Activated CD4-positive, alpha-beta T cell treated with anti-CD3 and anti-CD28 coated beads, Interleukin-2, amount 50 U/mL, for 24 hours (primary cell): ENCODE measurements at places on chromosomes 5 and 9.
A peak's percentile ranks its signal among the peaks of the same experiment; 100 is the strongest.

DNA sequence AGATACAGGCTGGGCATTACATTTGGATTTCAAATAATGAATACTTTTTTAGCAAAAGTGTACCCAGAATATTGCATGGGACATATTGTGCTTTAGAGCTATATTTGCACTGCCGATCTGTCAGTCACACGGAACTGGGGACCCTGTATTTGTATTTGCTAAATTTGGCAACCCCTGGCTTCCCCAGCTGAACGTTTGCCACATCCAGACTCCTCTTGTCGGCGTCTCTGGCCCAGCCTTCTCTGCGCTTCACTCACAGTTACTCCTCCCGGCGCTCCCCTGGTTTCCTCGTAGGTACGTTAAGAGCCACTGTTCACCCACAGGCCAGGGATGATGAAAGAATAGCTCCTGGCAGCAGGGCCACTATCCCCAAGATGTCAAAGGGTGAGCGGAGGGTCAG, 58.7 kb downstream of the NSUN2 start:
- no peak for DNase-seq

- no peak for DNase-seq
Observed at GRCh38 chr9:18720691-18721090, 246.7 kb downstream of the ADAMTSL1 start.

- no peak for DNase-seq
Observed at GRCh38 chr5:96250782-96251181, 182.3 kb downstream of the PCSK1 start.

GRCh38 chr5:125310749-125311148, 564.3 kb upstream of the ZNF608 start:
- no peak for DNase-seq

- DNase-seq: no peak
Observed at GRCh38 chr9:94504358-94504757, 50.5 kb upstream of the PCAT7 start.

- DNase-seq: no peak
Observed at GRCh38 chr9:118527261-118527660, 823.1 kb downstream of the TLR4 start.

- DNase-seq: no peak
Observed at GRCh38 chr9:83327323-83327722, 210.9 kb downstream of the FRMD3 start.

GRCh38 chr9:106228861-106229260, 534.5 kb downstream of the TMEM38B start:
- DNase-seq: no peak

DNA sequence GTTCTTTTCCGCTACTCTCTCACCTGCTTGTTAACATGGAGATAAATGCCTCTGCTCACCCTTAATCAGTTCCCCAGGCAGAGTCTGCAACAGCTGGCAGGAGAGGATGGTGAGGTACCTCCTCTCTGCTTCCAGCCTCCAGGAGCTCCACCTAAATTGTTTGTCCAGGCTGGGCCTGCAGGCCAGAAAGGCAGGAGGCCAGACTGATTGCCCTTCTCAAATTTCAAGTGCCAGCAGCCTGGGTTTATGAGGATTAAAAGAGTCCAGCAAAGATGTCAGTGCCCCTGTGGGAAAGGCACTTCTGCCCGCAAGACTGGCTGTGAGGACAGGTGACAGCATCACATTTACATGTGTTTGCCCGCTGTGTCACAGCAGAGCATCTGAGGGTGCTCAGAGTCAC, 19.8 kb downstream of the CORO2A start:
- DNase-seq: no peak

- no peak for DNase-seq
Observed at GRCh38 chr9:517993-518392, 303.3 kb downstream of the DOCK8 start.

GRCh38 chr9:94593459-94594345, at the start of gene FBP2:
Gene FBP2 (minus strand): TSS chr9:94593824. CDS start chr9:94593726, 98 bp downstream.
- DNase-seq: no peak

- no peak for DNase-seq
Observed at GRCh38 chr5:135827965-135828781, 6.3 kb upstream of the SLC25A48 start.

- no peak for DNase-seq
Observed at GRCh38 chr9:94872083-94872833, 145.8 kb downstream of the AOPEP start.

DNA sequence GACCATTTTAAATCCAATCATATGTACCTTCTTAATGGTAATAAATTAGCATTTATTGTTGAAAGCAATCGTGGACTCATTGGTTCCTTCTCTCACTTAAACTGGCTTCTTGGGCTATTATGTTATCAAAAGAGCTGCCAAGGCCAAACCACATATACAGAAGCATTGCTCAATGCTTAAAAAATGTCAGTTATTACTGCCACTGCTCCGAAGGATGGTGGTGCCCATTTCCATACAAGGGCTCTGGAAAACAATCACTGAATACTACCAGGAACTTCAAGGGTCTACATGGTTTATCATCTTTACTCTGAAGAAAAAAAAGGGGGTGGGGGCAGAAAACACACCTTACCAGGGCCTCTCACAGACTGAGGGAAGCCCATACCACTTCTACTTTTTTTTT, 104.3 kb downstream of the GNAQ start:
- DNase-seq: no peak

DNA sequence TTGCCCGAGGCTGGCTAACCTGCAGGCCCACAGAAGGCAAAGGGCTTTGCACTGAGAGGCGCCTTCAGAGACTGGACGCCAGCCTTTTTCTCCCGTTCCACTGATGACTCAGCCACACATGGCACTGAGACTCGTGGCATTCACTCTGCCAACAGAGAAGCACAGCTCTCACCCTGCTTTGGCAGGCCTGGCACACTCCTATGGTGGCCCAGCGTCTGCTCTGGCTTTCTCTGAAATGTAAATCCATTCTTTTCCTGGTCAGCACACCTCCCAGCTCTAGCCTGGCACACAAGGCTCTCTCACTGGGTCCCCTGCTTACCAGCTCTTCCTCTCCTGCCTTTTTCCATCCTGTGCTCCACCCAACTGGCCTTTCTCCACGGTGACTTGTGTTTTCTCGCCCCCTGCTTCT, 5.9 kb upstream of the MELK start:
- no peak for DNase-seq

DNA sequence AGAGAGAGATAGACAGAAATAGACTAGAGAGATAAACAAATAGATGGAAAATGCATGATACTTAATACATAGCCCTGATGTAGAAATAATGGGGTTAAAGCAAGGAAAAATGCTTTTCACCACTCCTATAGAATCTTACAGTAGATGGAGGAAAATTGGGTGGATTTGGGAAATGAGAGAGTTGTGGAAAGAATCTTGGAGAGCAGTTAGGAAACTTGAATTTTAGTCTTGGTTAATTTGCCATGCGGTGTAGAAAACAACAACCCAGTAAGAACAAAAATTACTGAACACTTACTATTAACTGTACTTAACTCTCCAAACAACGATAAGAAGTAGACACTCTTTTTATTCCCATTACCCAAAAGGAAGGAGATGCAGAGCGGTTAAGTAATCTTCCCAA, 329.8 kb downstream of the ZNF608 start:
- no peak for DNase-seq

- no peak for DNase-seq
Observed at GRCh38 chr5:41770799-41771198, 99.4 kb downstream of the OXCT1 start.

- DNase-seq: no peak
Observed at GRCh38 chr9:71249729-71250317, 128.4 kb upstream of the TRPM3 start.

DNA sequence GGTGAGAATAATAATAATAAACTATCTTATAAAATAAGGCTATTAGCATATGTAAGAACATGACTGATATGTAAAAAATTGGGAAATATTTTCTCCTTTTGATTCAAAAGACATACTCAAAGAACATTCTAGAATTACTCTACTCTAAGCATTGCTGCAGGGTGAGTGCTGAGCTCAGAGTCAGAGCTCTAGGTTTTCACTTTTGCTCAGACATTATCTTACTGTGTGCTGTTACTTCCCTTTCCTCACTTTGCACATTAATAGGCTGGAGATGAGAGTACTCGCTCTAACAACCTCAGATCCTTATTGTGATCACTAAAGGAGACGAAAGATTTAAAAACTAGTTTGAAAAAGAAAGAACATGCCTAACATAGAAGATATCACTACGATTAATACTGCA, 99.4 kb upstream of the C9orf72 start:
- DNase-seq: no peak

DNA sequence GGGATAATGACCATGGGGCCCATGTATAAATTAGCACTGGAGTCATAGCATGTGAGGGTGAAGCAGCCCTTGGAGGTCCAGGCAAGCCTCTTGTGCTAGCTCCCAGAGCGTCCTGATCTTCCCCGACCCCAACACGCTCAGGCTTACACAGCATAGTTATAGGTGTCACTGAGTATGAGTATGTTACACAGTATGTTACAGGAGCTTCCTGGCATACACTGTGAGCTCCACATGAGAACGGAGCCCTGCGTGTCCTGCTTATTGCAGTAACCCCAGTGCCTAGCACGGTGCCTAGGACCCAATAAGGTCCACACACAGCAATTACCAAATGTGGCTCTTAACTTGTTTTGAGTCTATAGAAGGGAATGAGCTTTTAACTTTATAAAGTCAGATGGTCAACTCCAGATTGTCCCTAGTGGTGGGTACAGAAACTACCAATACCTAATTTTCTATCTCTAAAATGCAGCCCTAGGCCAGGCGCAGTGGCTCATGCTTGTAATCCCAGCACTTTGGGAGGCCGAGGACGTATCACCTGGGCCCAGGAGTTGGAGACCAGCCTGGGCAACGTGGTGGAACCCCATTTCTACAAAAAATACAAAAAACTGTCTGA, 64.1 kb downstream of the PLAC8L1 start:
- no peak for DNase-seq

DNA sequence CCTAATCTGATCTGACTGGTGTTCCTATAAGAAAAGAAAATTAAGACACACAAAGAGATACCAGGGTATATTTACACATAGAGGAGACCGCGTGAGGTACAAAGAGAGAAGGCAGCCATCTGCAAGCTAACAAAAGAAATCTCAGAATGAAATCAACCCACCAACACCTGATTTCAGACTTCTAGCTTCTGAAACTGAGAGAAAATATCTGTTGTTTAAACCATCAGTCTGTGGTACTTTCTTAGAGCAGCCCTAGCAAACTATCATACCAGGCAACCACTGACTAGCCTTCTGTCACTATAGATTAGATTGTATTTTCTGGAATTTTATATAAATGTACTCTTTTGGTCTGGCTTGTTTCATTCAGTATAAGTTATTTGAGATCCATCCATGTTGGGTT, 779.3 kb upstream of the ACO1 start:
- DNase-seq: no peak

GRCh38 chr9:92612292-92612691, 57.6 kb downstream of the IPPK start:
- no peak for DNase-seq

DNA sequence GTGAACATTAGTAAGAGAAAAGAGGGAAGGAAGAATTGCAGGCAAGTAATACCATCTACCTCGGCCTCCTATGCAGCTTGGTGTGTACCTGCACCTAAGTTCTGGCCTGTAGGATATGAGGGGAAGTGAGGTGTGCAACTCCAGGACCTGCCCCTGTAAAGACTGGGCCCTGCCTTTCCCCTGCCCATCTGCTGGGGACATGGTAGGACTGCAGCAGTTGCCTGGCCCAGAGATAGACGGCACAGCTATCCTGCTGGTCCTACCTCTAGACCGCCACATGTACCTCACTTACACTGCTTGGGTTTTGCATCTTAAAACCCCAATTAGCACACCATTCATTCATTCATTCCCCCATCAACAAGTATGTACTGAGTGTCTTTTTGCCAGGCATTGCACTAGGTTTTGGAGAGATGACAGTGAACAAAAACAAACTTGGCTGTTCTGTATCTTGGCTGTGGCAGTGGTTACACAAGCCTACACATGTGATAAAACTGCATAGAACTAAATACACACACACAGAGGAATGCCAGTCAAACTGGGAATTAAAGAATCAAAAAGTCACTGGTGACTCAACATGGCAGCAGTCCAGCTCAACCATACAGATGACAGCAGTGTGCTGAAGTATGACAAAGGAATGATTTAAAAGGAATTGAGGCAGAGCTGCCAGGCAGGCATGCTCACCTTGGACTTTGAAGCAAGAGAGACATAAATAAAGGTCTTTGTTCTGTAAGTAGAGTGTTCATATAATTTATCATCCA, 23.3 kb upstream of the MGAT1 start:
- DNase-seq: no peak

GRCh38 chr5:149434162-149435014, 55.3 kb upstream of the IL17B start:
- DNase-seq: peak; percentile 28

GRCh38 chr5:43680286-43680685, 77.3 kb downstream of the NNT start:
- DNase-seq: no peak

GRCh38 chr9:79955300-79955699, 383.5 kb downstream of the TLE4 start:
- no peak for DNase-seq

DNA sequence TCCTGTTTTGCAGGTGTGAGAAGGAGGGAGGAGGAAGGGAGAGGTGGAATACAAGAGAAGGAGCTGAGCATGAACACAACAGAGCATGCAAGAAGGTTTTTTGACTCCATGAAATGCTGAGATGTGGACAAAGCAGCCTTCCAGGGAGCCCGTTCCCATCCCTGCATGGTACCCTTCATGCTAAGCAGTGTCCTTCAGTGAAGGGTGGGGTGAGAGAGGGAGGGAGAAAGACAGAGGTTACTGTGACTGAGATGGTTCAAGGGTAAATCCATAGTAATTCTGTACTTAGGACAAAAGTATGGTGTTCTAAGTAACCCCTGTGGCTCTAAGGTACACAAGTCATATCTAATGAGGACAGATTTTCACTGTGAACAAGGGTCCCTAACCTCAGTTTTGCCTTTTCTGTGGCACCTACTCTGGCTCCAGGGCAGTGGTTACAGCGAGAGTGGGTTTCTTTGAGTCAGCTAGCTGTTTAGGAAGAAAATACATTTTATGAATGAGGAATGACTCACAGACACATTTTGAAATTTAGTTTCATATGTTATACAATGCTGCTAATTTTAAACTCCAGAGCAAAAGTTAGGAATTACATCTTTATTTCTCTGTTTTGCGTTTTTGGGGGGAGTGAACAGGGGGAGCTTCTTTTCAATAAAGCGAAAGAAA, 184.9 kb upstream of the SLC12A2 start:
- no peak for DNase-seq
